Cardiac muscle cell (in vitro differentiated cells and primary cell): ENCODE measurements at places on chromosomes 6 and 20.

DNA sequence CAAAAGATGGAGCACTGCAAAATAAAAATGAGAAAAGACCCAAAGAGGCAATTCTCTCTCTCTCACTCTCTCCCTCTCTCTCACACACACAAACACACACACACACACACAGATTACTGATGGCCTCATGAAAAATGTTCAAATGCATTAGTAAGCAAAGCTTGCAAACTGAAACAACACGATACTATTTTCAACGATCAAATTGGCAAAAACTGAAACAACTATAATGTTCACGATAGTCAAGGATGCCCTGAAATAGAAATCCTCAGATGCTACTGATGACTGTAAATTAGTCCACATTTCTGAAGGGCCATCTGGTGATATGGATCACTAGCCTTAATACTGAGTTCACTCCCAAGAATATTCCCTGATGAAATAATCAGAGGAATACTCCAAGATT, 100.8 kb downstream of the TRERF1 start:
- DNase-seq = no peak

GRCh38 chr20:62728028-62728780, 19.6 kb downstream of the NTSR1 start:
- no peak for DNase-seq

DNA sequence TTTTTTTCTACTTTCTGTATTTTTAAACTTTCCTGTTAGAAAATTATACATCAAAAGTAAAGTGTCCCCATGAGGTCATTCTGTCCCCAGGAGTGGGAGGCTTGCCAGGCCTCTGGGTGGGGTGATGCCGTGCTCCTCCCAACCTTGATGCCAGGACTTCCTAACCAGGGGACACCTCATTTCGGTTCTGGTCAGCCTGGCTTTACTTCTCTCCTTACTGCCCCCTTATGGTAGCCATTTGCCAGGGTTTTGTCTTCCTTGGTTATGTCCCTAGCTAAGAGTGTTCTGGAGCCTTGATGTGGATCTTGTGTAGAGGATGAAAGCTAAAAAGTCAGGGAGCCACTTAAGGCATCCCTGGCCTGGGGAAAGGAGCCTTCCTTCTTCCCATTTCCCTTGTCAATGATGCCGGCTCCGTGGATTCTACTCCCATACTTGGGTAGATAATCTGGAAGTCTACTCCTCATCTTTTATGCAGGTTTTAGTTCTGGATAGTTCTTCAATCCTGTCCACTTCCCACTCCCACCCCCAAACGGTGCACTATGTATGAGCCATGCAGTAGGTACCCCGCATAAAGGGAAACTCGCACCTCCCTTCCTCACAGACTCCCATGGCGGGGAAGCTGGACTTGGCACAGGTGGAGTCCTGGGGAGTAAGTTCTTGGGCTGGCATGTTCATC, 164.1 kb upstream of the SALL4 start:
- peak; percentile 75 for DNase-seq

- no peak for DNase-seq
Measured at GRCh38 chr6:127080081-127080480, 38.4 kb upstream of the RSPO3 start.

DNA sequence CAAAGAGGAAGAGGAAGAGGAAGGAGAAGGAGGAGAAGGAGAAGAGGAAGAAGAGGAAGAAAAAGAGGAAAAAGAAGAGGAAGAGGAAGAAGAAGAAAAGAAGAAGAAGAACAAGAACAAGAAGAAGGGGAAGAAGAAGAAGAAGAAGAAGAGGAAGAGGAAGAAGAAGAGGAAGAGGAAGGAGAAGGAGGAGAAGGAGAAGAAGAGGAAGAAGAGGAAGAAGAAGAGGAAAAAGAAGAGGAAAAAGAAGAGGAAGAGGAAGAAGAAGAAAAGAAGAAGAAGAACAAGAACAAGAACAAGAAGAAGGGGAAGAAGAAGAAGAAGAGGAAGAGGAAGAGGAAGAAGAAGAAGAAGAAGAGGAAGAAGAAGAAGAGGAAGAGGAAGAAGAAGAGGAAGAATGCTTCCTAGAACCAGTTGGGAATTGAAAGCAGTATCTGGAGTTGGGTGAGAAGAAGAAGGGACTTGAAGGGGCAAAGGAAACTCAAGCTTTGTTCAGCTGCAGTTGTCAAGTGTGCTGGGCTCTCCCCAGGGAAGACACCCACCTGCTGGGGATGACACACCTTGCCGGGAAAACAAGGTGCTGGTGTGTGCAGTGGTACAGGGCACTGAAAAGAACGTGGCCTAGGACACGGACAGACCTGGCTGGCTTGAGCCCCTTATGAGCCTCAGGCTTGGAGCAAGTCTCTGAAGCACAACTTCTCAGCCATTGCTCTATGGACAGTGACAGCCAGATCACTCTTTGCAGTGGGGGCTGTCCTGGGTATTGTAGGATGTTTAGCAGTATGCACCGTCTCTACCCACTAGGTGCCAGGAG, 30.1 kb upstream of the ARFGEF2 start:
- no peak for DNase-seq

- peak; percentile 63 for DNase-seq
Measured at GRCh38 chr6:79946272-79947190, 822 bp downstream of the ELOVL4 start.

GRCh38 chr6:56713254-56713672, 70.6 kb upstream of the DST start:
- DNase-seq = peak; percentile 77

DNA sequence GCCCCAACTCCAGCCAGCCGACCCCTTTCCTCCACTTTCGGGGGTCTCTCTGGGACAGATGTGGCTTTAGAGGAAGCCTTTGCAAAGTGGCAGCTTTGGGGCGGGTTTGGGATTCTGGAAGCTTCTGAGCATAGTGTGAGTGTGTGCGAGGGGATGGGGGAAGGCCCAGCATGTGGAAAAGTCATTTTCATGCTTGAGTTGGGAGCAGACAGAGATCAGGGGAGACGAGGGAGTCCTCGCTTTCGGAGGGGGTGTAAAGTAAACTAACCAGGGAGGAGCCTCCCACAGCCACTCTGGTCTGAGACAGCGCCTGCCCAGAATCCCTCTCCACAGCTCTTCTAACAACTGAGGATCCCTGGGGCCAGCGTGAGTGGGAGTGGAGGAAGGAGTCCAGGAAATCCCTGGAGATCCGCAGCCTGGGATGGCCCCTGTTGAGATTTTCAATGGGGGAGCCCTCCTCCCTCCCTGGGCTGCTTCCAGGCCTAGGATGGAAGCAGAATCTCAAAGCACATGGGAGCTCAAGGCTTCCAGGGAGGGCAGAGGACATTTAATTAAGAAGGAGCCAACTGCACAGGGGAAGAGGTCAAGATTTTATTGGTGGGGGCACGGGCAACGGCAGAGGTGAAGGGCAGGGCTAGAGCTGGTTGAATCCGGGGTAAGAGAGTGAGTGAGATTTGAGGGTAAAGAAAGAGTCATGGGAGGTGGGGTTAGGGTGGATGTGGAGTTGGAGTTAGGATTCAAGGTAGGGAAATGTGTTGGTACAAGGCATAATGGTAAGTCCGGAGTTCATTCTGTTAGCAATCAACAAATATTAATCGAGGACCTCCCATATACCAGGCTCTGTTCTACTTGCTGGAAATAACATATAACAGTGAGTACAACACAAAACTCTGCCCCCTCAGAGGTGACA, 102.3 kb upstream of the FOXP4 start:
- DNase-seq = no peak

- DNase-seq = peak; percentile 15
Measured at GRCh38 chr6:33073431-33073871, at the start of gene HLA-DPA1. HLA-DPA1 (minus strand) TSS chr6:33073649.

DNA sequence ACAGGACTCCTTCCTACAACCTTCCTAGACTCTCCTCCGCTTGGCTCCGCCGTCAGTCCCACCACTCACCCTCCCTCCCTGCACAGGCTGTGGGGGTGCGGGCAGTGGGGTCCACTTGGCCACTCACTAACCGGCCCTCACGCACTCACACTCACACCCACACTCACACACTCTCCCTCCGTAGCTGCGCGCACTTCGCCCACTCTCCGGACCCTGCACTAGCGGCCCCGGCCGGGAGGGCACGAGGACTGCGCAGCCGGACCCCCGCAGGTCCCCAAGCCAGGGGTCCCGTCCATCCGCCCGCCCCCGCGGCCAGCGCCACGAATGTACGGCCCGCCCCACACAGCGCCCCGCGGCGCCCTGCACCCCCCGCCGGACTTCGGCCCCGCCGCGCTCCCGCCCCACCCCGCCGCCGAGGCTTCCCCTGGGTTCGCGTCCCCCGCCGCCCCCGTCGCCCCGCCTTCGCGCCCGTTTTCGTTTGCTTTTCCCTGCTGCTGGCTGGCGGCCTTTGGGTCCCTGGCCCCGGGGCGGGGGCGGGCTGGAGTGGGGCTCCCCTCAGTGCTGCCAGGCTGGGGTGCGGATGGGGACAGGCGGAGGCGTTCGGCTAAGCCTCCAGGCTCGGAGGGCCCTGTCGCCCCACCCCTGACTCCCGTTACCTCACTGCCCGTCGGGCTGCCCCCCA, 23.0 kb upstream of the SLC22A7 start:
- DNase-seq = no peak

- no peak for DNase-seq
Measured at GRCh38 chr6:22958677-22959076, 389.3 kb downstream of the HDGFL1 start.

DNA sequence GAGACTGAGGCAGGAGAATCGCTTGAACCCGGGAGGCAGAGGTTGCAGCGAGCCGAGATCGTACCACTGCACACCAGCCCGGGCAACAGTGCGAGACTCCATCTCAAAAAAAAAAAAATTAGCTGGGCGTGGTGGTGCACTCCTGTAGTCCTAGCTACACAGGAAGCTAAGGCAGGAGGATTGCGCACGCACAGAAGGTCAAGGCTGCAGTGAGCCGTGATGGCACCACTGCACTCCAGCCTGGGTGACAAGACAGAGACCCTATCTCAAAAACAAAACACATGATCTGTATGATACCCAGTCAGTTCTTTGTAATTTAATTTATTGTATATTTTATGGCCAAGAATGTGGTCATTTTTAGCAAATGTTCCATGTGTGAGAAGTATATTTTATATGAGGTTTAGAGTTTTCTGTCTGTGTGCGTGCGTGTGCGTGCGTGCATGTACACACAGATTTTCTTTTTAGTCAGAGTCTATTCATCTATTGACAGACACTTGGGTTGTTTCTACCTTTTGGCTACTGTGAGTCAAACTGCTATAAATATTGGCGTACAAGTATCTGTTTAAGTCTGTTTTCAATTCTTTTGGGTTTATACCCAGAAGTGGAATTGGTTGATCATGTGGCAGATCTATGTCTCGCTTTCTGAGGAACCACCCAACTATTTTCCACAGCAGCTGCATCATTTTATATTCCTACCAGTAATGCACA, 22.2 kb upstream of the MYL9 start:
- no peak for DNase-seq

GRCh38 chr6:3296078-3296477, 37.3 kb downstream of the PSMG4 start:
- DNase-seq = no peak

DNA sequence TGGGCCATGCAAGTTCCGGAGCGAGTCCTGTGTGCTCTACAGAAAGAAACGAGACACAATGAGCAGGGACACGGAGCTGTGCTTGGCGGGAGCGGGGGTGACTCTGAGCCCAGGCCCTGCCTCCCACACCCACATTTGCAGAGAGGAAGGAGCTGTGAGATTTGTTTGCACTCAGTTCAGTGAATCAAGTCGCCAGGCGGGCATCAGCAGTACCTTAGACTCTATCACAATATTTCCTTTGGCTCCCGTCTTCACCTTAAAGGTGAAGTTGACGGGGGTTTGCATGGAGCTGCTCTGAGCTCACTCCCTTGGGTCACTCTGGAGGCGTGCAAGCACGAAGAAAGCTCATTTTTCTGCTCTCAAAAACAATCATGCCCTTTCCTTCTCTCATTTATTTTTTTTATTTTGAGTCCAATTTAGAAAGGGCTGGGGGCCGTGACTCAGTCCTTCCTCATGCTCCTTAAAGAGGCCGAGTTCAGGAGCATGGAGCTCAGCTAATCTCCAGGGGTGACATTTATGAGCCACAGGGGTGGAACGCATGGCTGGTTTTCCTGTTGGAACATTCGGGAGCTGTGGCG, 188.2 kb downstream of the NFATC2 start:
- peak; percentile 19 for DNase-seq

DNA sequence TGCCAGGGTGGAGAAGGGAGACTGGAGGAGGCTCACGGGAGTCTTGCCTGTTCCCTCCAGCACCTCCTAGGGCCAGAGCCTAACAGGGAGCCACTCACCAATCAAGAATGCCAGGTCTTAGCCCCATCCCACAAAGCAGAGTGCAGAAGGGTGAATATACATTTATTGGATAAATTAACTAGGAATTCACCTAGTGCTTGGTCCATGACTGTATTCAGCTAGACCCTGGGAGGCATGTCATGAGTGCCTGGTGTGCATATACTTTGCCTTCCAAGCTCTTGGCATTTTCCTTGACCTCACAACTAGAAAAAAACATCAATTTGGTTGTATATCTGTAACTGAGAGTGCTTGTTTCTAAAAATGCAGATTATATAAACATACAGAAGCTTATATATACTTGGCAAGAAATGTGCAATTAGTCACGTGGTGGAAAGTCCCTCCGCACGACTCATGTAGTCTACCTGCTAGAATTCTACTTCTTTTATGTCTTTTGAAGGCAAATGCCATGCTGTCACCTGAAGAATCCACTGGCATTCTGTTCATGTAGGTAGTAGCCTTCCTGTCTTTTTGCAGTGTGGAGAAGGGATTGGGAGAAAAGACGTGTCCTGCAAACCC, 991.0 kb downstream of the KIF16B start:
- no peak for DNase-seq

DNA sequence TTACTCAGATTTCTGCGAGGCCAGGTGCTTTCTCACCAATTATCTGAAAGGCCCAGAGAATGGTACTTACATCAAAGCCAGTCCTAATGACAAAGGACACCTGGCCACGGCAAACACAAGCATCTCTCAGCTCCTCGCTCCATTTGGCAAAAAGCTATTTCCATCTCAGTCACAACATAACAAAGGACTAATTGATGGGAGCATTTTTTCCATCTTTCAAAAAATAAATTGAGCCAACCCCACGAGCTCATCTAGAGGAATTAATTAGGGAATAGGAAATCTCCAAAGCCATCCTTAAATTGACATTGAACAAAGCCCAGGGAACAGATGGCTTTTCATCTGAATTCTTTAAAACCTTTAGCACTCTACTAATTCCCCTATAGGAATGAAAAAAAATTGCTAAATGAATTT, 236.7 kb downstream of the HAO1 start:
- DNase-seq = no peak

GRCh38 chr20:56933331-56933698, 304.2 kb downstream of the TFAP2C start:
- no peak for DNase-seq

- peak; percentile 81 for DNase-seq
Measured at GRCh38 chr20:32761831-32762753, at the start of gene DNMT3B. DNMT3B (plus strand) TSS chr20:32762385; CDS start chr20:32780324, 17,939 bp downstream.

- DNase-seq = no peak
Measured at GRCh38 chr6:56518995-56519767, 123.5 kb downstream of the DST start.

- DNase-seq = no peak
Measured at GRCh38 chr6:40555092-40555491, 32.1 kb downstream of the LRFN2 start.

GRCh38 chr6:31750411-31751022, 10.7 kb downstream of the MSH5 start:
- no peak for DNase-seq

- no peak for DNase-seq
Measured at GRCh38 chr6:108651340-108652227, 90.9 kb downstream of the FOXO3 start.

GRCh38 chr20:39983183-39983582, 705.9 kb downstream of the MAFB start:
- DNase-seq = peak; percentile 39
